Central memory CD8-positive, alpha-beta T cell (primary cell): ENCODE measurements at places on chromosomes 12 and 14.

DNA sequence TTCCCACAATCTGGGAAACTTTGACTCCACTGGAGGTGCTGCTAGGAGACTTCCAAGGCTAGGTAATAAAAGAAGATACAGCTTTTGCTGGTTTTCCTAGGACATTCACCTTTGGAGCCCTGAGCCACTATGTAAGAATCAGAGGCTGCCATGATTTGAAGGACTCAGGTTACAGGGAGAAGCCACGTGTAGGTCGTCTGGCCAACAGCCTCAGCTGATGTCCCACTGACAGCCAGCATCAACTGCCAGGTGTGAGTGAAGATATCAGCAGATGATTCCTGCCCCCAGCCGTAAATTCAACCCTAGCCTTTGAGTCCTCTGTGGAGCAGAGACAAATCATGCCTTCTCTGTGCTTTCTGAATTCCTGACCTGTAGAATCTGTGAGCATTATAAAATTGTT is 27.0 kb downstream of the SMOC1 start:
- no peak for DNase-seq

- no peak for DNase-seq
Measured at GRCh38 chr12:102880783-102881182, 36.3 kb downstream of the PAH start.

DNA sequence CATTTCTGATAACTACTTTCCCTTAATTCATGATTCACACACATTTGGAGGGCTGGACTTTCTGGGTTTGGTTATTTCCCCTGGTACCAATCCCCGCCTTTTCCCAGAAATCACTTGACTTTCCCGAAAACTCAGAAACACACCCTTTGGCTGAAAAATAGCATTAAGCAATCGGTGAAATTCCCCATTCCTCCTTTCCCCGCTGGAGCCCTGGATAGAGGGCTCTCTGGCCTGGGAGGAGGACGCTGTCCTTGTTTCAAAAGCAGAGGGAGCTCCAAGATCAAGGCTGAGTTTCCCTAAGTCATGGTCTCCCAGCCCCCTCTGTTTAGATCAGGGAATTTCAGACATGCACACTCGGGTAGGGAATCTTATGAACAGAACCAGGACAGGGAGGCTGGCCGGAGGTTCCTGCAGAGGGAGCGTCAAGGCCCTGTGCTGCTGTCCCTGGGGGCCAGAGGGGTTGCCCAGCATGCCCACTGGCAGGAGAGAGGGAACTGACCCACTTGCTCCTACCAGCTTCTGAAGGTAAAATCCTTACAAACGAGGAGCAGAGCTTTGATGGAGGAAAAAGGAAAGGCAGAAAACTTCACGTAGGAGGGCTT is at the start of gene C1S:
Gene C1S (plus strand): TSS at position 366 of the 602 bp plus-strand sequence. CDS start 1,195 bp downstream, outside the sequence.
- no peak for DNase-seq

DNA sequence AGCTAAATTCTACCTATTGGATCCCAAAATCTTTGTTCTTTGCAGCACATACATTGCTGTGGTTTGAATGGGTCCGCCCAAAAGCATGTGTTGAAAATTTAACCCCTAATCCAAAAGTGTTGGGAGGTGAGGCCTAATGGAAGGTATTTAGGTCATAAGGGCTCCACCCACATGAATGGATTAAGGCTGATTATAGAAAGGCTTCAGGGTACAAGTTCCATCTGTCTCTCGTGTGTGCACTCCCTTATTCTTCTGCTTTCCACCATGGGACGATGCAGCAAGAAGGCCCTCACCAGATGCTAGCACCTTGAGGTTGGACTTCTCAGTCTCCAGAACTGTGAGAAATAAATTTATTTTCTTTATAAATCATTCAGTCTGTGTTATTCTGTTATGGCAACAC is 190.9 kb downstream of the SOX5 start:
- DNase-seq = no peak

GRCh38 chr14:67941456-67942018 is 122.0 kb downstream of the RAD51B start:
- DNase-seq = no peak

- no peak for DNase-seq
Measured at GRCh38 chr12:6752167-6752920, 597 bp downstream of the MLF2 start.

- DNase-seq = no peak
Measured at GRCh38 chr14:51592836-51593235, 58.9 kb upstream of the FRMD6 start.

- no peak for DNase-seq
Measured at GRCh38 chr14:56160088-56160487, 41.9 kb downstream of the PELI2 start.

- DNase-seq = no peak
Measured at GRCh38 chr14:80393766-80394165, 182.5 kb upstream of the DIO2 start.

DNA sequence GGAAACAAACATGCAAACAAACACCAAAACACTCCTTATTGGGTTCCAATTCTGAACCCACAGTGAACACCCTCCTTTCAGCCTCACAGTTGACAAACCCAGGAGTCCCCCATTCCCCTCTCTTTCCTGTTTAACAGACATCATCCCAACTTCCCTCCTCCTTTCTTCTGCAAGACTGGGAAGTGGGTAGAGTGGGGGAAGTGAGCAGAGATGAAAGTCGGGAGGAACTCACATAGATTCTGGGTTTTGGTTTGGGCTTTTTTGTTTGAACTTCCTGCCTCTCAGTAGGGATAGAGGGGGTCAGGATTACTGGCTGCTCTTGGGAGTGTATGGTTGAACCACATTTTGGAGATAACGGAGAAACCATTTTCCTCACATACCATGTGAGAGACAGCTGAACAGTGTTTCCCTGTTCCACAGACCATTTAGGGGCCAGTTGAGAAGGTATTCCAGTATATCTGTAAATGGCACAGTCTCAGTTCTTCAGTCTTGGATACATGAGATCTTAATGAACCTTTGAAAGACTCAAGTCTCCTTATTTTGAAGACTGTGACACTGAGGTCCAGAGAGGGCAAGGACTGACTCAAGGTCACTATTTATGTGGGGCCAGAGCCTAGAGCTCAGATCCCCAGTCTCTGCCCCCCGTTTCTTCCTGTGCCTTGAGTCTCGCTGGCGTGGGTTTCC is 3.9 kb upstream of the GPR84 start:
- DNase-seq = no peak

GRCh38 chr14:97377550-97377949 is 580.4 kb downstream of the VRK1 start:
- no peak for DNase-seq

DNA sequence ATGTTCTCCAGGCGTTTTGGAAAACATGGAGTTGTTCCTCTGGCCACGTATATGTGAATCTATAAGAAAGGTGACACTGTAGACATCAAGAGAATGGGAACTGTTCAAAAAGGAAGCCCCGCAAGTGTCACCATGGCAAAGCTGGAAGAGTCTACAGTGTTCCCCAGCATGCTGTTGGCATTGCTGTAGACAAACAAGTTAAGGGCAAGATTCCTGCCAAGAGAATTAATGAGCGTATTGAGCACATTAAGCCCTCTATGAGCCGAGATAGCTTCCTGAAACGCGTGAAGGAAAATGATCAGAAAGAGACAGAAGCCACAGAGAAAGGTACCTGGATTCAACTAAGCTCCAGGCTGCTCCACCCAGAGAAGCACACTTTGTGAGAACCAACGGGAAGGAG is 92.5 kb upstream of the EIF5 start:
- no peak for DNase-seq

DNA sequence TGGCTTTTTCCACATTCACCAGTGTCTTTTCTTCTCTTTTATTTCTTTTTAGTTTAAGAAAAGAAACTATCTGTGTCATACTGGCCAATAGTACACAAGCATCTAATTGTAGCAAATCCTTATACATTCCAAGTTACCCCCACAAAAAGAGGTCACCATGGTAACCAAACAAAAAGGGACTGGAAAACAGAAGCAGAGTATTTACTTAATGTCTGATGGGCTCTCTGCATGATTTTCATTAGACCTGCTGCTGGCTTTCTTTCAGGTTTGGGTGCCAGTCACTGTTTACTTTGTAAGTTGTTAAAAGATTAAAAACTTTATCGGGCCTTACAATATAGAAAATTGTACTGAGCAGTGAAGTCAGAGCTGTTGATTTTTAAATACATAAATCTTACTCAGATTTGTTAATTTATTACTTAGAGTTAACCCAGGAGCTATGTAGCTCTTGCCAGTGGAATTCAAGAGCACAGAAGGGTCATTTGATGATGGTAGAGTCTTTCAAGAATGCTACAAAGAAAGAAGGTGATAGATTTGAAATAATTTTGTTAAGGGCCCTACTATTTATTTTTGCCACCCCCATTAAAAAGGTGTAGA is 123.9 kb downstream of the BRMS1L start:
- DNase-seq = no peak

- no peak for DNase-seq
Measured at GRCh38 chr12:103698752-103699560, 111.9 kb downstream of the STAB2 start.

DNA sequence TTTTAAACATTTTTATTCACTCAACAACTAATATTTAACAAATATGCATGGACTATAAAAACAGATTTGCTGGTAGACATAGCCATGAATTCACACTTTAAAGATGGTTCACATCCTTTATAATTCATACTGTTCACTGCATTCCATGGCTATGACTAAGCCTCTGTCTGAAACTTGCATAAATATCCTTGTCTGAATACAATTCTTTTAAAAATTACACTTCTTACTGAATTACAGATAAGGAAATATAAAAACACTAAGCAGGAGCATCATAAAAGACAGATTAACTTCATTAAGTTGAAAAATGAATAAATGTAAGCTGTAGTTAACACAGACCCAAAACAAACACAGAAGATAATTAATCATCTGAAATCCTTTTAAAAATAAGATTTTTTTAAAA is 53.8 kb downstream of the GXYLT1 start:
- DNase-seq = no peak

GRCh38 chr12:109455706-109456105 is 21.4 kb downstream of the KCTD10 start:
- no peak for DNase-seq

- DNase-seq = no peak
Measured at GRCh38 chr12:70732287-70732686, 95.1 kb upstream of the PTPRB start.

GRCh38 chr12:83136411-83136810 is 449.7 kb downstream of the TMTC2 start:
- DNase-seq = no peak

- DNase-seq = no peak
Measured at GRCh38 chr14:51527073-51527472, 124.6 kb upstream of the FRMD6 start.

DNA sequence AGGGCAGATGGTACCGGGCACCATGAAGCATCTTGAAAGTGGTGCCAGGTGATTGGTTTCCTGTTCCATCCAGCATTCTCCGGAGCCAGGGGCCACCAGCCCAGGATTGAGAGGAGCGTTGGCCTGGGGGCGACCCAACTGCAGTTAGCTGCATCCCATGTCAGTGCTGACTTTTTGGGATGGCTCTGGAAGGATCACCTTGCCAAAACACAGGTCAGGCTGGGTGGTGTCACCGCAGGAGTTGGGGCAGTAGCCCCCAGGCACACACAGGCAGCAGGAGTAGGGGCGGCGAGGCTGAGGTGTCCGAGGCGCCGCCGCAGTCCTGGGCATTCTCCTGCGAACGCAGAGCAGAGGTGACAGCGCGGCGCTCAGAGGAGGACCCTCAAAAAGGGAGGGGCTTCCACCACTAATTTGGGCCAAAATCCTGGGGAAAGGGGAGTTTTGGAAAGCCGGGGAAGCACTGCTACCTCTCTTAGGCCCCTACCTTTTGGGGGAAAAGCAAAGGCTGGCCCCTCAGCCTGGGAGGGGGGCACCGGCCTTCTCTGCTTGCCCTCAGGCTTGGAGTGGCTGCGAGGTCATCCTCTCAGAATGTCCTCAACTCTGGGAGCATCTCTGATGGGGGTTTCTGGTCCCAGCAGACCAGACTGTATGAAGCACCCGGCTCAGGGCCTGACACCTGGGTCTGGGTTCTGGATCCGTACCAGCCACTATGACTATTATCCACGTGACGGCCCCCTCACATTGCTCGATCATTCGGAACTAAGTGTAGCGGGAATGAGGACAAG is 26.7 kb upstream of the LRTM2 start:
- DNase-seq = no peak

DNA sequence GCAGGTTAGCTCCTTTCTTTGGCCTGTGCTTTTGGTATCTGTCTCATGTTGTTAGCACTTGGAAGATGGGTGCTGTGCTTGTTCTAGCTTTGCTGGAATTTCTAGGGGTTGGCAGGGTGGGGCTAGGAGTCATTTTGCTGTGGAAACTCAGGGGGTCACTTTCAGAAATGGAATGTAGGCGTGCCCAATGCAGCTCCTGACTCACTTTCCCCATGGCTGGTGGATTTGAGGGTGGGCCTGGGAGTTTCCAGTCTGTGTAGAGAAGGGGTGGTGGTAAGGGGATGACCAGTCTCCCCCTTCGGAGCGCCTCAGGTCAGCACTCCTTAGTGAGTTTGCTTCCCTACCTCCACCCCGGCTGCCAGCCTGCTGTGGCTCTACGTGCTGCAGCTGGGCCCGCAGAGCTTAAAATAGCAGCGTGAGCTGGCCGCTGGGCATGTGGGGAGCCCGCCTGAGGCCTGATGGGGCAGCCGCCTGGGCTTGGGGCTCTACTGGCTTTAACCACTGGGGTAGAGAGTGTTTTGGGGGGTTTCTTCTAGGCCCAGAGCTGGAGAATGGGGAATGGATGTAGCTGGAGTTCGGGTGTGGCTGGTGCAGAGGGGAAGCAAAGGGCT is 108.2 kb downstream of the TSPAN9 start:
- no peak for DNase-seq

GRCh38 chr12:31312431-31312830 is 13.5 kb downstream of the SINHCAF start:
- DNase-seq = no peak

DNA sequence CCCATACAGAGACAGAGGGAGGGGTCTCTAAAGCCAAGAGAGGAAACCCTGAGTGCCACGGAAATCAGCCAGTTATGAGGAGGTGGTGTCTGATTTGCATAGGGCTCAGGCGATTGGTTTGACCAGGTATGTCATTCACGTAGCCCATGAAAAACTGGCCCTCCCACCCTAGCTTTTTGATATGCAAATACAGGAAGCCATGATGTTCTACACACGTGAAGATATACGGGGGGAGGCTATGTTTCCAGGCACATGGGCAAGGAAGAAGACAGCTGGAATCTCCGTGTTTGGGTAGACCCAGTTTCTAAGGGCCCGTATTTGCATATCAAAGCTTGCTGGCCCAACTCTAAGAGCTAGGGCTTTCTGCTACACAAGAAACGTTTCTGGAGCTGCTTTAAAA is 717.8 kb upstream of the SEL1L start:
- no peak for DNase-seq

GRCh38 chr14:91297081-91297711 is 52.7 kb upstream of the GPR68 start:
- DNase-seq = no peak

DNA sequence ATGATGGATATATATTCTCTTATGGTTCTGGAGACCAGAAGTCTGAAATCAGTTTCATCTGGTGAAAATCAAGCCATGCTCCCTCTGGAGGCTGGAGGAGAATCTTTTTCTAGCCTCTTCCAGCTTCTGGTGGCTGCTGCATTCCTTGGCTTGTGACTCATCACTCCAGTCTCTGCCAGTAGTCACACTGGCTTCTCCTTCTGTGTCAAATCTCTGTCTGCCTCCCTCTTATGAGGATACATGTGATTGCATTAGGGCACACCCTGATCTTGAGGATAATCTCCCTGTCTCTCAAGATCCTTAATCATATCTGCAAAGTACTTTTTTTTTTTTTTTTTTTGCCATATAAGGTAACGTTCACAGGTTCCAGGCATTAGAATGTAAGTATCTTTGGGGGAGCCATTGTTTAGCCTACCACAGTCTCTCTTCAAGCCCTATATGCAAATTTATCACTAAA is 17.7 kb downstream of the DNAL1 start:
- DNase-seq = no peak
